SJCRH30 (cell line): ENCODE measurements at places on chromosomes 4 and X. TPM values are rescaled to one million over a fixed set of nuclear protein-coding genes. Genes with fewer than 3 reads are reported as not detected.

DNA sequence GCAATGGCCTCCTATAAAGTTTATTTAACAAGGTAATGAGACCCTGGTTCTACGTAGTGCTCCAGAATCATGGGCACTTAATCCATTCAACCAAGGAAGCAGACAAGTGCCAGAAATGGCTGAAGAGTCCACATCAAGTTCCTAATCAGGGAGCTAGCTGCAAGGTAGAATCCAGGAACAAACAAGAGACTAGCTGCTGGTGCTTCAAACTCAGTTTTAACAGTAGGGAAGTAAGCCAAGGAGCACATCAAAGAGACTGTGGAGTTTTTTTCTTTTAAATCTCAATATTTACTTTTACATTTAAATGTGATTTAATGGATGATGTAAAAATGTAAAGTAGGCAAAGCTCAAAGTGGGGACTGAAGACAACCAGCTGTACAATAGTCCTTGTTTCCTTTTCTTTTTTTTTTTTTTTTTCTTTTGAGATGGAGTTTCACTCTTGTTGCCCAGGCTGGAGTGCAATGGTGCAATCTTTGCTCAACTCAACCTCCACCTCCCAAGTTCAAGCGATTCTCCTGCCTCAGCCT, 630.4 kb downstream of the CCSER1 start:
- no peak for DNase-seq

GRCh38 chr4:81804849-81805248, 333.1 kb upstream of the RASGEF1B start:
- no peak for DNase-seq

DNA sequence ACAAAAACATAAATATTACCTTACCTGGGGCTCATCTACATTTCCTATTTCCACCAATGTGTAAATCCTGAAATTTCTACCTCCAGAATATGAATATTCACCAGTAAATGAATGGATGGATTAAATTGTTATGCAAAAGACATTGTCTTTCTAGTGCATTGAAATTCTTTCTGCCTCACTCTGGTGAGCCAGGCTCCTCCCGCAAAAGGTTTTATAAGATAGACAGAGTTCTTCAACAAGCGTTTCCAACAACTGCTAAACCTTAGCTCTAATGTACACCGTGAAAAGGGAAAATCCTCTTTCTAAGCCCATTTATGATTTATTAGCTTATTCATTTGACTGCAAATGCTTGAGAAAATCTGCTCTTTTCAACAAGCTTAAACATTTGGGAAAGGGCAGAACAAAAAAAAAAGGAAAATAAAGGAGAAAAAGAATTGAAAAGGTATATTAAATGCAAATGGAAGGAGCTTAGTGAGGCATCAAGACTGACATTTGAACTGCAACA, 72.0 kb downstream of the LDB2 start:
- no peak for DNase-seq

- DNase-seq, result no peak
Observed at GRCh38 chr4:94765648-94766047, 7.9 kb downstream of the BMPR1B start.

GRCh38 chr4:17370818-17371217, 141.1 kb downstream of the QDPR start:
- DNase-seq, result no peak

The TET2 gene
- 22.5 and 25.2 TPM in 2 replicates for total RNA-seq

The SATL1 gene
- total RNA-seq, result 0.46 and 0.57 TPM in 2 replicates
